ENCODE measurements at places on chromosomes 3 and 15.

GRCh38 chr3:46904303-46905212 is 27.0 kb downstream of the PTH1R start:
- no peak for DNase-seq

DNA sequence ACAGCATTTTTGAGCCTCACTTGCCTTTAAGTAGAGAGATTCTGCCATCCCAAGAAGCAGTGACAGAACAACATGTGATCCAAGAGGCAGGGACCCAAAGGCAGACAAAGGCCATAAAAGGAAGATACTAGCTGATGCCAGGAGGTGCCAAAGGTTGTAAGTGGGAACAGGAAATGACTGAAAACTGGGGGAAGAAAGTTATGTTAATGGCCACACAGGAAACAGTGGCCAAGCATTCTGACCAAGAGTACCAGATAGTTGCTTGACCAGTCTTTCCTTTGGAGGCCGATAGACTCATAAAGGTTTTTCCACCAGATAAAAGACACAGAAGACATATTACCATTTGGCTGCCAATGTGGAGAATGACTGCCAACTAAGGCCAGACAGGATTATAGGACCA is 274.5 kb upstream of the PEX5L start:
- no peak for DNase-seq

DNA sequence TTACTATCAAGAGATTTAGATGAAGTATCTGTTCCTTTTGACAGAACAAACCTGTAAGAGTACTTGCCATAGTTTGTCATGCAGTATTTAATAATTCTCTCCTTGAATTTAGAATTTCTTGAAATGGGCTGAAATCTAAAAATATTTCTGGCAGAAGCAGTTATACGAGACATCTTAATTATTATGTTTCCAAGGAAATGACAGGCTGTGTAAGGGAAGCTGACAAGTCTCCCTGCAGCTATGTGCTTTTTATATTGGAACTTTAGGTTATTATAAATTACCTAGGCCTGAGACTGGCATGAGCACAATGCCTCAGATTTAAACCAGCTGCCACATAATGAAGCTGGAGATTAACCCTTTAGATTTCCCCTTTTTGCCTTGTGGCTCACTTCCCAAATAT is 365.0 kb upstream of the EPHA6 start:
- no peak for DNase-seq

GRCh38 chr15:52787549-52788098 is 2.5 kb downstream of the ONECUT1 start:
- DNase-seq, result no peak

- no peak for DNase-seq
These were observed 50.7 kb downstream of the PPM1L start for GRCh38 chr3:160806686-160807085.

GRCh38 chr3:175606650-175607318 is 747.6 kb downstream of the NAALADL2 start:
- DNase-seq, result no peak

GRCh38 chr3:25365636-25366035 is 62.4 kb upstream of the RARB start:
- no peak for DNase-seq

GRCh38 chr3:64079369-64080150 is 56.3 kb upstream of the PSMD6 start:
- DNase-seq, result no peak

GRCh38 chr3:104825116-104825515 is 541.6 kb upstream of the ALCAM start:
- peak; percentile 62 for DNase-seq

GRCh38 chr15:100495861-100496260 is 32.9 kb downstream of the CERS3 start:
- no peak for DNase-seq

DNA sequence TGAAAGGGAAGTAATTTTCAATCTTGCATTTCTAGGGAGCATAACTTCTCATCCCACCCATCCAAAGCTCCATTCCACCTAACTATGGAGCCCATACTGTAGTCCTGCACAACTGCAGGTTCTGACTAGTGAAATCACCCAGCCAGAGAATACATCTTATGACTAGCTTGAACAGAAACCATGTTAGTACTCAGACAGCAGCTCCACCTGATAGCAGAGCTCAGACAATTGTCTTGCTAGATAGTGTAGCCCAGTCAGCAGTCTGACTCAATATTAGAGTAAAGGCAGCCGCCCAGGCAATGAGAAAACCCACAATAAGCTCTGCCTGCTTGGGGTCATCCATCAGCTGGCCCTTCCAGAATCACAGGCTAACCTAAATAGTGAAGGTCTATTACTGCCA is 544.7 kb upstream of the GBE1 start:
- DNase-seq, result no peak

DNA sequence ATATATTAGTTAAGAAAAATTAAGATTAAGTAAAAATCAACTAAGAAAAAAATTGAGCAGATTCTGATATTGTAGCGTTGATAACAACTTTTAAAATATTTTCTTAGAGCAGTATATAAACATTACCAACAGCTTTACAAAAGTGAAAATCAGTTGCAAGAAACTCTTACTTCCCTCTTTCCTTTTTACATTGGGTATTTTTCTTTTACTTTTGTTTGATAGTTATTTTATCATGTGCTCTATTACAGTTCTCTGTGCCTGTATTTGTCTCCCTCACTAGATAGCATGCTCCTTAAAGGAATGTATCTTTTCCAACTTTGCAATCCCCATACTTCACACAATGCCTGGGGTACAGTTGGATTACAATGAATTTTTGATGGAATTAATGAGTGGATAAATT is 87.5 kb upstream of the P3H2 start:
- no peak for DNase-seq

- no peak for DNase-seq
These were observed 4.8 kb downstream of the IDH2 start for GRCh38 chr15:90097475-90097874.

- no peak for DNase-seq
These were observed 887 bp downstream of the OXTR start for GRCh38 chr3:8768364-8769087.

DNA sequence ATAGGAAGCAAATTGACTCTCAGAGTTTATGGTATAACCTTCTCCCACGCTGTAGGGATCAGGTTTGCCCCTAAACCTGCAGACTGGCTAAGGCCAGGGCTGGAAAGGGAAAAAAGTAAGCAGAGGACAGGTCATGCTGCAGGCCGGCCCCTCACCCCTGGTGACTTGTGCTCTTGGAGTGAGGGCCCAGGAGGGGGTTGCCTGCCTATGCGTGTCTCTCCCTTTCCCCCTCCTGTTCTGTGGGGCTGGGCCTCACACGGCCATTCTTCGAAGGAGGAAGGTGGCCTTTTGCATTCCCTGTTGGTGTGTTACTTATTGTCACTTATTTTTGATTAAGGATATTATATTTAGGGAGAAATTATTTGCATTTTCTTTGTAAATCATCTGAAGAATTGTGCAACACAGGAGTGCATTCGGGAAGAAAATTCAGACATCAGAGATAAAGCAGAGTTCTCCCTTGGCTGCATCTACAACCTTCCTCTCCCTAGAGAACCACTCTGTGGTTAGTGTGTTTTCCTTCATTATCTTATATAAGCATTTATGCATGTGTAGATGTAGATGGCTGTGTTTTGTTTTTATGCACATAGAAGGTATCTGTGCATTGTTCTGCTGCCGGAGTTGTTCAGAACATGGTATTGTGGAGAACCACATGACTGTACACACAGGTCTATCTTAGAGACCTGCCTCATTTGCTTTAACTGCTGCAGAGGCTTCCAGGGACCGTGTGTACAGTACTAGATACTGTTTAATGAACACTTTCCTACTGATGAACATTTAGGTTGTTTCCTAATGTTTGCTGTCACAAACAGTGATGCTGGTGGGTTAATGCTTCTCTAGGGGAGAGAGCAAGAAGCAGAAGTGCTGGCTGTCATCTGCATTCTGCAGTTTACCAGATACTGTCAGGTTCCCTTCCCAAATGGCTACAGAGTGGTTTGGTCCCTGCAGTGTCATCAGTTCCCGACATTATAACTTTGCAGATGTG is 133.5 kb downstream of the APBA2 start:
- no peak for DNase-seq

GRCh38 chr15:46703871-46704637 is 1013.3 kb upstream of the SEMA6D start:
- no peak for DNase-seq

- DNase-seq, result no peak
These were observed 803 bp downstream of the ITIH3 start for GRCh38 chr3:52795298-52795900.

GRCh38 chr15:101167411-101167752 is 84.5 kb downstream of the CHSY1 start:
- DNase-seq, result no peak

- no peak for DNase-seq
These were observed 1.0 kb downstream of the HYAL1 start for GRCh38 chr3:50302095-50303012.

DNA sequence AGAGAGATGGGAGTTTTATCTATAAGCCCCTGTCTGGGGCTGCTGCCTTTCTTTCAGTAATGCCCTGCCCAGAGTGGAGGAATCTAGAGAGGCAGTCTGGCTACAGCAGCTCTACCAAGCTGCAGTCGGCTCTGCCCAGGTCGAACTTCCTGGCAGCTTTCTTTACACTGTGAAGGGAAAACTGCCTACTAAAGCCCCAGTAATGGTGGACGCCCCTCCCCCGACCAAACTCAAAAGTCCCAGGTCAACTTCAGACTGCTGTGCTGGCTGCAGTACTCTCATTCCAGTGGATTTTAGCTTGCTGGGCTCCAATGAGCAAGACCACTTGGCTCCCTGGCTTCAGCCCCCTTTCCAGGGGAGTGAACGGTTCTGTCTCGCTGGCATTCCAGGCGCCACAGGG is 65.9 kb upstream of the RARB start:
- DNase-seq, result no peak

GRCh38 chr15:61122647-61123375 is 106.3 kb downstream of the RORA start:
- no peak for DNase-seq

DNA sequence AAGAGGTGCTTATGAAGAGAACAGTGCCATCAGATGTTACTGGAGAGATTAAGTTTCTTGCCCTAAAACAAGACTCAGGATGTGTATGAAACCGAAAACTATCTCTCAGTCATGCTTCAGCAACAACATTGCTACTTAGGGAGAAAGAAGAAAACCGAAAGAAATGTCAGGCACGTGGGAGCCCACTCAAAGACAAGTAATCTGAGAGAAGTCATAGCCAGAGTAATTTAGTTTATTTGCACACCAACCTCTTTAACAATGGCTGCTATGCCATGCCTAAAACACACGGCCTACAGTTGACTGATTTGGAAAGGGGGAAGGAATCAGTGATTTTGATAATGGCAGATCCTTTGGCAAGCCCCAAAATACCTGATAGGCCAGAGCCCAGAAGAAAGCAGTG is 162.9 kb downstream of the TIGIT start:
- no peak for DNase-seq

- DNase-seq, result no peak
These were observed 678.1 kb downstream of the MCTP2 start for GRCh38 chr15:94909510-94909909.

GRCh38 chr3:134682196-134682880 is 31.5 kb upstream of the KY start:
- no peak for DNase-seq

- DNase-seq, result no peak
These were observed 45.1 kb upstream of the AMOTL2 start for GRCh38 chr3:134419214-134419959.

GRCh38 chr3:172096881-172097420 is 57.6 kb downstream of the FNDC3B start:
- peak; percentile 55 for DNase-seq

GRCh38 chr3:15107075-15107947 is 8.4 kb upstream of the RBSN start:
- no peak for DNase-seq

DNA sequence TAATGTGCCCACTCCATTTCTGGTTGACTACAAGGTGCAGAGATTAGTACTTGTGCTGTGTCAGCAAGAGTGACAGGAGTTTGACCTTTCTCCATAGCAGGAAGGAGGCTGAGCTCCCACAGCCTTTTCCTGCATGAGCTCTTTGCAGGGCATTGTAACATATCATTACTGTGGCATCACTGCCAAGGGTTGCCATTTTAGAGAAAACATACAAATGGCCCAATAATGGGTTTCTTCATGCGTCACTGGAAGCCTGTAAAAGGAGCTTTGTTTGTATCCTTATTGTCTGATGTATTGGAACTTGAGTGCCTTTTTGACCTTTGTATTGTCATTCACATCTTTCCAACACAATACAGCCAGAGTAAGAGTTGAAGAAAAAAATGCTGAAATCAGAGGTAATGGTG is 323.0 kb upstream of the CDIN1 start:
- no peak for DNase-seq

DNA sequence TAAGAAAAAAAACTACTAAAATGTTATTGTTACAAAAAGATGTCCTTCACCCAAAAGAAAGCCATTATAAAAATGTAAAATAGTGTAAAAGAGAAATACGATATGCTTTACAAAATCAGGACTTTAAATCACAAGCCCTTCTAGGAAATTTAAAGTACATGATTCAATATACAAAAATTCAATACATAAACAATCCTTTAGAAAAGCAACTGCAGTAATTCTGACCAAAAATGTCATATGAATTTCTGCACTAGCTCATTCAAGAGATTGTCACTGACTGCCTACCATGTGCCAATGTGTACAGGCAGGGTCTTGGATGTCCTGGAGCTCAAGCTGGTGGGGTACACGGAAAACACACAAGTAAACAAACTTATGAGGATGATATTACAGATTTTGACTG is 2.5 kb downstream of the MORC1 start:
- DNase-seq, result no peak

DNA sequence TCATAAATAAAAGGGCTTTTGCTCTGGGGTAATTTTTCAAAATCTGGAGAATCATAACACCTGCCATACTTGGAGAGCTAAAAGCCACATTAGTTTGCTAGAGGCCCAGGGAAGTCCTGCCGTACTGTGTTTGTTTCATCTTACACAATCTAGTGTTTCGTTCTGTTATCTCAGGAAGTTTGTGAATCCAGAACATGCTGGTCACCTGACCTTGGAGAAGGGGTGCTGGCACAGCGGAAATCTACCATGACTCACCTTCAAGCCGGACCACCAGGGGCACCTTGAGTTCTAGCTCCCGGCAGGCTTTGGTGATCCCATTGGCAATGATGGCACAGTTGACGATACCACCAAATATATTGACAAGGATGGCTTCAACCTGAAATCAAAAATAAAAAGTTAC is 253.9 kb downstream of the SUCLG2 start:
- DNase-seq, result no peak

DNA sequence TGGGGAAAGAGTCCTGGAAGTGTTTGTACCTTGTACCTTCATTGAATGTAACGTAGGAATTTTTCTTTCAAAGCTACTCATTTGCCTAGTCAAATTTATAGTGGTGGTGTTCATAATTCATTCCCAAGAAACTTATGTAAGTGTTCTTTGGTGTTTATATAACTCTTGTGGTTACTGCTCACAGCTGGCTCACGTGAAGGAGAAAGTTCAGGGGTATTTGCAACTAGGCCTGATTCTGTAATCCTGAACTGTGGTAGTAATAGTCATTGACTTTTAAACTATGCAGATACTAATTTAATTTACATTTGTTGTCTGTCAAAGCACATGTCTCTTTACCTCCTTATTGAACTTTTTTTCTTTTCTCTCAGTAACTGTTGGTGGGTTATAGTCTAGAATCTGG is 50.5 kb upstream of the TEX264 start:
- DNase-seq, result peak; percentile 50

GRCh38 chr15:94526071-94526689 is 294.8 kb downstream of the MCTP2 start:
- no peak for DNase-seq
